ENCODE measurements at places on chromosomes 3 and 15.

GRCh38 chr15:34943711-34944110 is 25.8 kb downstream of the AQR start:
- no peak for DNase-seq

- peak; percentile 90 for DNase-seq
Measured at GRCh38 chr3:194333212-194333980, 17.7 kb downstream of the CPN2 start.

DNA sequence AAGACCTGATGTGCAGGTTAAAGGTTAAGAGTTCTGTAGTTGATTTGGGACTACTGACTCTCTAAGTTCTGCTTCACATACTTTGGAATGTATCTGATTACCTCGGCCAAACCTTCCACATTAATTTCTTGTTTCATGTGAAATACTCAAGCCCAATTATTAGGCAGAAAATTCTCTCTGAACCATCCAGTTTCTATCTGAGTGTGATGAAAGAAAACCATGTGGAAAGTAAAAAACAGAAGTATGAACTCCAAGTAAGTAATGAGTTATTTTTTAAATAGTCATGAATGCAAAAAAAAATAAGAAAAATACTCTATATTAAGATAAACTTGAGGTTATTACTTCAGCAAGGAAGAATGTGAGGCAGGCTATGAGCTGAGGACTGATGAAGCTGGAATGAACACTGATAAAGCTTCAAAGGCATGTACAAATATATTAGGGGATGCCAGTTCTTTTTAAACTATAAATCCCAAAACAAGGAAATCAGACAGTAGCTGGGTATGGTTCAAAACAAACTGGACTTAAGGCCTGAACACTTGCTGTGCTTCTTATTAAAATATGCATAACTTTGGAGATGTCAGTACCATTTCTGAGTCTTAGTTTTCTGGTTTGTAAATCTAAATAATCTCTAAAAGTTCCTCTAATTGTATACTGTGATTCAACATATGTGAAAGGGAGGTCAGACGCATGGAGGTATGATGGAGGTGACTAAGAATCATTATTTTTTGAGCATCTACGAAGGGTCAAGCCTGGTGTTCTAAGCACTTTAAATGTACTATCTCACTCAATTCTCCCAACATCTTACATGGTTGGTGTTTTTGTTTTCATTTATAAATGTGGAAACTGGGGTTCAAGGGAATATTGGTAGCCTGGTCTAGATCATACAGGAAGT is 59.6 kb downstream of the COL6A6 start:
- no peak for DNase-seq

DNA sequence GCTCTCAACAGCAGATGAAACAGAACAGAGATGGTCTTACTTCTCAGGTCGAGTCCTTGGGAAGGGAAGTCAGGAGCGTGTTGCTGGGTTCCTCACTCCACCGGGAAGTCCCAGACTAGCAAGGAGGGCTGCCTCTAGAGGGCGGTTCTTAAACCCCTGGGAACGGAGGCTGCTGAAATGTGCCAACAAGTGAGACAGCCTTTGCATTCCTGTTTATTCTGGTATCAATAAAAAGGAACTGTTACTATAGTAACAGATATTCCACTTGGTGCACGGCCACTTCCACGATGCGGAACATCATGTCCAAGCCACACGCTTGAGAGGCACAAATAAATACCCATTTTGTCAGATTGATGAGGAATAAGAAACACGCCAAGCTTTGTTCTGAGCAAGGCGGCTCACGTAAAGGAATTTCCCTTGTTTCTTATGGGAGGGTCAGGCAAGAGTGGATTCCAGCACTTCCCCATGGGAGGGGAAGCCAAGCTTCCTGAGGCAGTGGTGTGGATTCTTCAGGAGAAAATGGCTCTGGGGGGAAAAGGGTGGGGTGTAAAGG is at the start of gene FAM107A:
FAM107A (minus strand) TSS at position 123 of the 553 bp plus-strand sequence. CDS start 7,531 bp downstream, outside the sequence.
- DNase-seq, result no peak

GRCh38 chr3:128882719-128883118 is 3.3 kb downstream of the ACAD9 start:
- DNase-seq, result no peak

GRCh38 chr3:39531665-39532064 is 64.2 kb downstream of the MOBP start:
- no peak for DNase-seq
